Endothelial cell of umbilical vein (primary cell): ENCODE measurements at places on chromosomes 2 and 18. TPM values are rescaled to one million over a fixed set of nuclear protein-coding genes. Genes with fewer than 3 reads are reported as not detected.

CRACDL gene
- total RNA-seq, result 3.8 and 6.3 TPM in 2 replicates

IL1RL2 gene
- total RNA-seq, result 0.21 TPM in 1 of 2 replicates, not detected in the other

METTL5 gene
- 50.4 and 52.0 TPM in 2 replicates for total RNA-seq

NFATC1 gene
- total RNA-seq, result 26.8 and 30.0 TPM in 2 replicates

SCN7A gene
- not detected in 2 replicates for total RNA-seq

POLR1A gene
- total RNA-seq, result 40.7 and 46.0 TPM in 2 replicates

RUFY4 gene
- total RNA-seq, result not detected in 2 replicates

ZNF638 gene
- total RNA-seq, result 109 and 111 TPM in 2 replicates

LINC00305 gene
- not detected in 2 replicates for total RNA-seq

ERICH2 gene
- not detected in 2 replicates for total RNA-seq

ZNF892 gene
- 3.7 and 3.8 TPM in 2 replicates for total RNA-seq

KCNIP3 gene
- total RNA-seq, result 0.21 and 0.62 TPM in 2 replicates

HOXD12 gene
- not detected in 2 replicates for total RNA-seq

NMS gene
- not detected in 2 replicates for total RNA-seq

DSC1 gene
- total RNA-seq, result not detected in 2 replicates

CAPN13 gene
- total RNA-seq, result not detected in 2 replicates

USP34 gene
- 96.9 and 98.3 TPM in 2 replicates for total RNA-seq

KCNE4 gene
- not detected in 2 replicates for total RNA-seq

RBM44 gene
- 0.44 and 0.53 TPM in 2 replicates for total RNA-seq

GALNT13 gene
- 0.18 TPM in 1 of 2 replicates, not detected in the other for total RNA-seq
